ENCODE measurements at places on chromosomes 2 and 18. TPM values are rescaled to one million over a fixed set of nuclear protein-coding genes. Genes with fewer than 3 reads are reported as not detected.

FOXI3 gene
- not detected for polyA plus RNA-seq

CIB4 gene
- polyA plus RNA-seq, result 0.21 TPM

ABCA12 gene
- polyA plus RNA-seq, result 0.06 TPM

AMER3 gene
- 1.3 TPM for polyA plus RNA-seq

UCN gene
- polyA plus RNA-seq, result 3.4 TPM

LRRC30 gene
- polyA plus RNA-seq, result not detected

- DNase-seq, result peak; percentile 25
Observed at GRCh38 chr2:198309673-198310280, 505.4 kb downstream of the PLCL1 start.

GRCh38 chr18:62862466-62862865 is 147.1 kb downstream of the PHLPP1 start:
- DNase-seq, result no peak

DNA sequence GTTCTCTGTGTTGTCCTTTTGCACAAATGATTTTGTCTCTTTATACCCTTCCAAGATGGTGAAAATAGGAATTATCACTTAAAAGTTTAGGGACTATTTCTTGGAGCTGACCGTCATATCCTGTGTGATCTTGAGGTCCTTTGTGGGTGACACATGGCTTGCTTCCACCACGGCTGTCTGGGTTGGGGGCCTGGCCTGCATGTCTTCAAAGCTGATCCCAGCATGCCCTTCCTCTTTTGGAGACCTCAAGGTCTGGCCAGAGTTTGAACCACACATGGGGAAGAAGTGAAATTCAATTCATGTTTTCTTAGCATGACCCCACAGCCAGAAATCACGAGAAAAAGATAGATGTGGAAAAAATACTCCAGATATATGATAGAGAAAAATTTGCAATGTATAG is 14.0 kb downstream of the SFTPB start:
- DNase-seq, result no peak

- no peak for DNase-seq
Observed at GRCh38 chr2:147030966-147031720, 813.7 kb upstream of the ACVR2A start.

DNA sequence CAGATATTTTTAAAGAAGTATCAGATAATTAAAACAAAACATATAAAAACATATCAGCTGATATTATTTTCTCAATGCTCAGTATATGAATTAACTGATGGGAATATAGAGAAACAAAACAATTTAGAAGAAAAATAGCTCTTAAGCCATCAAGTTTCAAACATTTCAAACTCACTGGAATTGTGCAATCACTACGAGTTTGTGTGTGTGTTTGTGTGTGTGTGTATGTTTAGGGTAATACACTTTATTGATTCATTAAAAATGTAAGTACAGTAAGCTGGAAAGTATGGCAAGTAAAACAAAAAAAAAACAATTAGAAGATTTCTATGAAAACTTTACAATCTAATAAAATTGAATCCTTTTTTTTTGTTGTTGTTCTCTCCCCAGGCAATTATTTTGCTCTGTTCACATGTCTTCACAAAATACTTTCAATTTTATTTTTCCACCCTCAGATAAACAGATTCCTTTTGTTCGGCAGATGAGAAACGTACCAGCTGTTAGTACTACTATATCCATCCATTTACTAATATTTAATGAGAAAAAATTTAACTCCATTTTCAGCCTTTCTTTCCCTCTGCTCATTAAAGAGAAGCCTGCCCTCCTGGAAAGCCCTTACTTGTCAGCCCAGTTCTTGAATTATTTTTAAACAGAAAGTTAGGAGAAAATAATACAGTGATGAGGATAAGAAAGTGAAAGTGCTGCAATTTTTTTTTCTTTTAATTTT is 87.6 kb downstream of the SLC8A1 start:
- no peak for DNase-seq

- DNase-seq, result no peak
Observed at GRCh38 chr2:55729136-55729685, 35.6 kb upstream of the PNPT1 start.

- no peak for DNase-seq
Observed at GRCh38 chr2:45218931-45219339, 209.7 kb upstream of the SIX2 start.

DNA sequence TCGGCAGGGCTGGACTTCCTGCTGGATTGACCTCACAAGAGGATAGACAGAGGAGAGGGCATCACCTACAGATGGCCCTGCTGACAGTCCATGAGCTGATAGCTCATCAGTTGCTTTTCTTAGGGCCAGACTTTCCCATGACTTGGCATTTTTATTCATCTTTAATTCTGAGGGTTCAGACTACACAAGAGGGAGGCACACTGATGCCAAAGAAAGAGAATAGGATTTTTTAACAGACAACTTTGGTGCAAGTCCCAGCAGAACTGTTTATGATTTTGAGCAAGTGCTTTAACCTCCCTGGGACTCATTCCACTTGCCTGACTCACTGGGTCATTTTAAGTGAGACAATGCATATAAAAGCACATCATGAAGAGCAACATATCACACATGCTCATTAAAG is 299.2 kb downstream of the INSIG2 start:
- no peak for DNase-seq

Measured in large intestine (tissue), 12 donors.